ENCODE measurements at places on chromosomes 3 and 15.

- DNase-seq = no peak
Observed at GRCh38 chr3:153595186-153595815, 433.3 kb downstream of the RAP2B start.

- no peak for DNase-seq
Observed at GRCh38 chr3:174720717-174721116, 138.4 kb upstream of the NAALADL2 start.

- DNase-seq = no peak
Observed at GRCh38 chr15:61994216-61994615, 66.0 kb downstream of the VPS13C start.

DNA sequence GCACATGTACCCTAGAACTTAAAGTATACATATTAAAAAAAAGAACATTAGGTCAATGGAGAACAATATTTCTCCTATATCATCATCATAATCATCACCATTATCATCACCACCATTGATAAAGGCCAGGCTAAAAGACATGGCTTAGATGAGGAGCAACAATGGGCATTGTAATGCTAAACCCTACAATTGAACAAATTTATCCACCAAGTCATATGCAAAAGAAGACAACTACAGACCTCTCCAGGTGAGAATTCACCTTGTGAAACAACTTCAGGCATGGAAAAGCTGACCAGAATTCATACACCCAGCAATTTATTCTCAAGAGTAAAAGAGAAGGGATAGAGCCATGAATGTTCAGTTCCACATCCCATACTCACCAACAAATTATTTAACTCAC is 46.3 kb upstream of the BBX start:
- DNase-seq = no peak

- DNase-seq = no peak
Observed at GRCh38 chr15:69181424-69181823, 21.0 kb downstream of the GLCE start.
